ENCODE measurements at places on chromosomes 5 and 9. TPM values are rescaled to one million over a fixed set of nuclear protein-coding genes. Genes with fewer than 3 reads are reported as not detected.

Gene GFRA3
- total RNA-seq: not detected

Gene FGF10
- total RNA-seq: not detected

Gene SLC36A3
- total RNA-seq: not detected

Gene DBH
- not detected for total RNA-seq

Gene NSG2
- under 0.01 TPM for total RNA-seq

Gene NTNG2
- under 0.01 TPM for total RNA-seq

Gene CEL
- total RNA-seq: 0.48 TPM

Gene ZNG1C
- 9.2 TPM for total RNA-seq

Gene ERCC6L2
- total RNA-seq: 59.5 TPM

Gene CNTFR
- not detected for total RNA-seq

Data from tracheal epithelial cell (primary cell).